ENCODE measurements at places on chromosomes 3 and 15.

- no peak for DNase-seq
Observed at GRCh38 chr3:187746442-187747281, 1.4 kb upstream of the BCL6 start.

DNA sequence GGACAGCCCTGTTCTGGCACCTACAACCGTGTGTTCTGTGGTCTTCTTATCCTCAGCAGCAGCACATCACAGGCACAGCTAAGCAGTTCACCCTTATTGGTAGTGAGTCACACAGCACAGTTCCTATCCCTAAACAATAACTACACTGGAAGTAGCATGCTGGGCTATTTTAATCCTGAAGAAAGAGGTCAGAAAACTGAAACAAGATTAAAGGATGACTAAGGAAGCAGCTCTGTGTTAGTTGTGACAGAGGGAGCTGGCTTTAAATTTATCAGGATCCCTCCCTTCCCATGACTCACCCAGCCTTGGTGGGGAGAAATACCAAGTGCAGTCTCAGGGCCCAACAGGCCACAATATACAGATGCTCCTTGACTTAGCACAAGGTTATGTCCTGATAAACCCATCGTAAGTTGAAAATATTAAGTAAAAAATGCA lies 144.3 kb downstream of the ERC2 start:
- DNase-seq = no peak

DNA sequence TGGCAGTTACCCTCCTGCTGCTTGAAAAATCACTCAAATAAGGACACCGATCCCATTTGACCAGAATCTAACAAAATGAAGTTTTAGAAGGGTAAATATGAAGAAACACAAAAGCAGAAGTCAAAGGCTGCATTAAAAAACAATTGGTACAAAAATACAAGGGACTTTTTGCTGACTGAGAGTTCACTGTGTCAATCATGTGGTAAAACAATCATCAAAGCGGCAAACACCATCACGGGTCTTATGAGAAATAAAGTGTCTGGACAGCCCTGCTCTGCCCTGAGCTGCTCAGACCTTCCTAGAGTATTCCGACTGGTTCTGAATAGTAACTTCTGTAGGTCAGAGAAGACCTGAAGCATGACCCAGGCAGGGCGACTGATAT lies 137.2 kb upstream of the RAD18 start:
- DNase-seq = no peak

DNA sequence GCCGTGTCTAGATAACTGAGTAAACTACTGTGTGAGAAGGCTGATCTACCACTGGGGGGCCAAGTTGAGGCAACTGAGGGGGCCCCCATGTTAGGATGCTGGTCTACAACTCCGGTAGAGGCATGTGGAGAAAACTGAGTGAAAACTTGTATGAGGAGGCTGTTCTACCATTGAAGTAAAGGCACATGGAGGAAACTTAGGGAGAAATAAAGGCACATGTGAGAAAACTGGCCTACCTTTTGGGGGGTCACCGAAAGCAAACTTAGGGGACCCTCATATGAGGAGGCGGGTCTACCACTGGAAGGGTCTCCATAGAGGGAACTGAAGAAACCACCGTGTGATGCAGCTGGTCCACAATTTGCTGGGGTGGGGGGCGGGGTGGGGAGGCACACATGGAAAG lies 155.2 kb downstream of the FBLN2 start:
- no peak for DNase-seq

- DNase-seq = no peak
Observed at GRCh38 chr3:194468086-194468485, 18.7 kb downstream of the ATP13A3 start.

DNA sequence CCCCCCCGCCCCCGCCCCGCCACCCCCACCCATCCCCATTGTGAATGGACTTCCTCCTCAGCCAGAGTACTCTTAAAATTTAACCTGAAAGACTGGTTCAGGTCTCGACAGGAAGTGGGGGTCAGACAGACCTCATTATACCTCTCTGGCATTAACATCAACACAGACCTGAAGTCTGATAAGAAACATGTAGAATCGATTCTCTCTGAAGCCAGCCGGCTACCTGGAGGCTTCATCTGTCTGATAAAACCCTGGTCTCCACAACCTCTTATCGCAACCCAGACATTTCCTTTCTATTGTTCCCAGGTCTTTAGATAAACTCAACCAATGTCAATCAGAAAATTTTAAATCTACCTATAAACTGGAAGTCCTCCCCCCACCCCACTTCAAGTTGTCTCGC lies 42.6 kb downstream of the SLCO2A1 start:
- DNase-seq = no peak

DNA sequence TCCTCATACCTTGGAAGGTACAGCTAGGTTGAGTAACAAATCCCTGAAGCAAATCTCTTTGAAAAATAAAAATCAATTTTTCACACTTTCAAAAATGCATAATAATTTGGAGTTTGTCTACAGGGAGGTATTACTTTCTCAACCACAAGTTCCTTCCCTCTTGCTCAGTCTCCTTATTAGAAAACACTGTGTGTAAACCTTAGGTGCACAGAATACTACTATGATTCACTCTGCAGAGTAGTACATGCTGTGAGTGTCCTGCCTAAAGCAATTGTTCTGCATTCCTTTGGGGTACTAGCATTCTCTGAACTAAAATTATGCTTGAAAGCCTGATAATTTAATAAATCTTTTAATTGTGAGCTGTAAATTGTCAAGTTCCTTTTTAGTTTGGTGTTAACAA lies 115.9 kb upstream of the EPHA3 start:
- no peak for DNase-seq

DNA sequence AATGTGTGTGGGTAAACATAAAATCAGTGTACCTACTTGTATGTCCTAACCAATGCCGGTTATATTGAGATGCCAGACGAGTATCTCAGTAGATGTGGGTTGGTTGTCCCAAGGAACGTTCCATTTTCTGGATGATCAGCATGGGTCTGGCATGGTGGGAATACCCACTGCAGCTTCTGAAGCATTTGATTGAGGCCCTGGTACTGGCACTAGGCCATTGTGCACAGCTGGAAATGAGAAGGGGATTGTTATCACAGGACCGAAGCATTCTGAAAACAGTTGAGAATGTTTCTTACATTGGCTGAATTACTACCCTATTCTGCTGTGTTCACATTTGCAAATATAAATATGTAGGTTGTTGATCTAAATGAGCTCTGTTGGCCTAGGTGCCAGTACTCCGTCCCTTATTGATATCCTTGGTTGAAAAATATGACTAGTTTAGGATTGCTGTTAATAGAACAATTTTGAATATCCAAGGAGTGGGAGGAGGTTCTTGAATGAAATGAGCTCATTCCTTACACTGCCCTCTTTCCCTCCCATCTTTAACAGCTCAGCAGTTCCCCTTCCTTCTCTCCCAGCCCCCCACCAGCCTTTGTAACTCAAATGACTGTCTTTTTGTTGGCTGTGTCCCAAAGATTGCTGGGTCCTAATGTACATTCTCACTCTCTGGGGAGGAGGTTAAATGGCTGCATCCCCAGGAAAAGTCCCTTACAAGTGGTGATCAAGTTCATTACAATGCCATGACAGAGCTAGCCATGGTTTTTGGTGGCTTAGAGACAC lies 293.3 kb upstream of the TPM1 start:
- DNase-seq = no peak

GRCh38 chr15:58383876-58384275 lies 47.9 kb upstream of the LIPC start:
- no peak for DNase-seq
